ENCODE measurements at places on chromosomes 6 and 20. TPM values are rescaled to one million over a fixed set of nuclear protein-coding genes. Genes with fewer than 3 reads are reported as not detected.

DNA sequence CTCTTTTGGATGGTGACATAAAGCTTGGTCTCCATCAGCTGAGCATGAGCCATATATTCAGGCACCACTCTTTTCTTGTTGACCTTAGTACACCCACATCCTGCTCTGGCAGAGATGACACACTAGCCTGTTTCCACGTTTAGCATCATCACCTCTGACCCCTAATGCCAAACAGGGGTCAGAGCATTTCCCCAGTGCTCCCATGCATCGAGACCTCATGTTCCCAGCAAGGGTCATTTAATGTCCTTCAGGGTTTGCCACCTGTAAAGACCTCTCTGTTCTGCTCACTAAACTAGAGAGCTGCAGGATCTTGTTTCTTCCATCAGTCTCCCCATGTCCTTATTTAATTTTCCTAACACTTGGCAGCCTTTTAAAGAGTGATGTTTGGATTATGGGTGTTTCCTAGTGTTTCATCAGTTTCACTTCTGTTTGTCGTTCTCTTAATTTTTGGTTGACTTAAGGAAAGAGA, 97.5 kb downstream of the AIG1 start:
- no peaks in the 10 kb centered on the region for H3K36me3 ChIP-seq
- H3K4me1 ChIP-seq = no peaks in the 10 kb centered on the region
- H3K27ac ChIP-seq = no peak overlapping the region
- H3K27me3 ChIP-seq = no peaks in the 10 kb centered on the region

- no peaks in the 10 kb centered on the region for H3K4me1 ChIP-seq
- H3K4me3 ChIP-seq = no peak overlapping the region
- peak; percentile 44 for DNase-seq
- no peaks in the 10 kb centered on the region for H3K27me3 ChIP-seq
- H3K27ac ChIP-seq = no peak overlapping the region
Measured at GRCh38 chr6:85354761-85355618, 94.9 kb upstream of the NT5E start.

GRCh38 chr20:9066191-9066590, 2.7 kb upstream of the PLCB4 start:
- no peaks in the 10 kb centered on the region for H3K4me1 ChIP-seq
- H3K27ac ChIP-seq = no peak overlapping the region
- DNase-seq = no peak
- H3K36me3 ChIP-seq = no peaks in the 10 kb centered on the region
- H3K27me3 ChIP-seq = peaks cover 5% of the 10 kb centered on the region
- H3K4me3 ChIP-seq = no peak overlapping the region

- no peak for DNase-seq
- H3K27me3 ChIP-seq = peaks cover 9% of the 10 kb centered on the region
- no peak overlapping the region for H3K4me3 ChIP-seq
Measured at GRCh38 chr6:28254121-28254519, 2.1 kb upstream of the ZKSCAN4 start.

GRCh38 chr20:41158082-41158625, 20.8 kb downstream of the PLCG1 start:
- H3K27me3 ChIP-seq = no peaks in the 10 kb centered on the region
- H3K4me1 ChIP-seq = no peaks in the 10 kb centered on the region
- DNase-seq = no peak

DNA sequence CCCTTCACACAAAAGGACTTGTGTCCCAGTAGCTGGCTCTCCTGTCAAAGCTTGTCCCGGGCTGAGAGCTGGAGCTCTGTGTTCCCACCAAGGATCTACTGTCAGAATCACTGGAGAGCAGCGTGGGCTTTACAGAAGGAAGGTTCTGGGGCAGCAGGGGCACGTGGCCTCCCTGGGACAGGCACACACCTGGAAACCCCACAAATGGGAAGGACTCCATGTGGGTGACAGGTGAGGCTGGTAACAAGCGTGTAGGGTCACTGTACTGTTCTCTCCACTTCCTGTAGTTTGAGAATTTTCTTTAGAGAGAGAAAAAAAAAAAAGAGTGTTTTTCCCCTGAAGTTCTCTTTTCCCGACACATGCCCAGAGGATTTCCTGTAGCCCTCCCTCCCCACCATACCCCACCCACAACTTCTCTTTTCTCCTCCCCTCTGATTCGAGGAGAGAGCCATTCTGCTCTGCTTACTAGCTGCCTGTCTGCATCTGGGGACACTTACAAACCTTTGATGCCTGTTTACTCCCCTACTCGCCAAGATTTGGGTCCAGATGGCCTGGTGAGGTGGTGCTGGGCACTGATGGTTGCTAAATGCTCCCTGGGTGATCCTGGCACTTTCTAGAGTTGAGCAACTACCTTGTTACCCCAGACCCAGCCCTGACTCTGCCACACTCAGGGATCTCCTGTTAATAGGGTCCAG, 84.1 kb upstream of the SIRPA start:
- H3K27me3 ChIP-seq = no peaks in the 10 kb centered on the region
- peaks cover 6% of the 10 kb centered on the region for H3K4me1 ChIP-seq
- H3K27ac ChIP-seq = peak overlapping the region; percentile 70

- no peaks in the 10 kb centered on the region for H3K4me1 ChIP-seq
- H3K4me3 ChIP-seq = no peak overlapping the region
- DNase-seq = no peak
- H3K36me3 ChIP-seq = peaks cover 14% of the 10 kb centered on the region
- no peaks in the 10 kb centered on the region for H3K27me3 ChIP-seq
- no peak overlapping the region for H3K27ac ChIP-seq
Measured at GRCh38 chr6:144793744-144794143, 508.6 kb downstream of the UTRN start.

Gene C6orf118
- polyA plus RNA-seq = 0.19 TPM

Gene TREM2
- 1.5 TPM for polyA plus RNA-seq

Gene PPP1R14C
- 1.4 TPM for polyA plus RNA-seq

Data from pancreas (tissue), 10 donors.